ENCODE measurements at places on chromosomes 2 and 18. TPM values are rescaled to one million over a fixed set of nuclear protein-coding genes. Genes with fewer than 3 reads are reported as not detected.

The SPP2 gene
- not detected for total RNA-seq

The GDF7 gene
- not detected for total RNA-seq

The EGR4 gene
- total RNA-seq, result 0.08 TPM

The ATRAID gene
- total RNA-seq, result 111 TPM

The LHCGR gene
- not detected for total RNA-seq

The ANKRD62 gene
- total RNA-seq, result not detected

The RMDN2 gene
- 4.4 TPM for total RNA-seq

The LOXL3 gene
- total RNA-seq, result 1.0 TPM

The MROH2A gene
- not detected for total RNA-seq

The CRYGC gene
- not detected for total RNA-seq

The ALPP gene
- 7.3 TPM for total RNA-seq

DNA sequence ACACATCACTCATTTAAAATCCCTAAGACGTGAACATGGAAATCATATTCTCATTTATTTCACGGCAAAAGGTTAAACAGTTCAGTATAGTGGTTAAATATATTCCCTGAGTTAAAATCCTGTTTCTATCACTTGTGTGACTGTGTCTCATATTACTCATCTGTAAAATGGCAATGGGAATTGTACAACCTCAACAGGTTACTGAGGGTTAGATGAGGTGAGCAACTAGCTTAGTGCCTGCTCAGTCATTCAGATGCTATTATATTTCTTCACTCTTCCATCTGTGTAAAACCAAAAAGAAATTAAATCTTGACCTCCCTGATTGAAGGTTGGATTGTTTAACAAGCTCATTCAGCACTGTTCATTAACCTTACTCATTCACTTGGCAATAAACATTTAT lies 212.4 kb upstream of the STK17B start:
- H3K4me1 ChIP-seq, result no peaks in the 10 kb centered on the region
- no peaks in the 10 kb centered on the region for H3K27me3 ChIP-seq
- no peaks in the 10 kb centered on the region for H3K36me3 ChIP-seq
- DNase-seq, result no peak
- H3K4me3 ChIP-seq, result no peak overlapping the region

DNA sequence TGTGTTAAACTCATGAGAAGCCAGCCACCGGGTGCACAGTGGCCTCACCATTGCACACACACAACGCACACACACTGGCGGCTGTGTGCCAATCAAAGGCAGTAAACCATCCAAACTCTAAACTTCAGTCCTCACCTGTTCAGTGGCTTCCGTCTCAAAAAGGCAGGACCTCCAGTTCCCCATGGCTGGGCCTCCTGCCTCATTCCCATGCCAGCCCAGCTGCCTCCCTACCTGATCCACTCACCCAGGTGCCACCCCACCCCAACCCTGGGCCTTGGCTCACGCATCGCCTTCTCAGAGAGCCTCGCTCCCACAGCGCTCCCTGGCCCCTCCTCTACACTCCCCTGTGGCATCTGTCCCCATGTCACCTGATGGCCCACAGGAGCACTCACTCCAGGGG lies 190.9 kb downstream of the EIPR1 start:
- no peaks in the 10 kb centered on the region for H3K4me1 ChIP-seq
- H3K27me3 ChIP-seq, result no peaks in the 10 kb centered on the region
- no peak overlapping the region for H3K4me3 ChIP-seq

DNA sequence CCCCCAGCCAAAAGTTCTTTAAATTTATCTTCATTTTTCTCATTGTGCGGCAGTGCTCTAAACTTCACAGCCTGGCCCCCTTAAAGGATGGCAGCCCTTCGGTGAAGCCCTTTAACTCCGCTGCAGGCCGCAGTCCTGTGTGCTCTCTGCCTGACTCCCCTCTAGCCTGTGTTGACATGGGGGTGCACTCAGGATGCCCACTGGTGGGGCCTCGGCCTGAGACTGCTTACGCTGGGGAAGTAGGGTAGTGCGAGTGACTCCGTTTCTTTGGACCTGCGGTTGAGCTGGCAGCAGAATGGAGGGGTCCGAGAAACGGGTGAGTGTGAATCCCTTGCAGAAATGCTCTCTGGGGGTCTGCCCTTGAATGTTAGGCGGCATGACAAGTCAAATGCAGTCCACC lies 5.6 kb downstream of the RAB12 start:
- H3K27me3 ChIP-seq, result no peaks in the 10 kb centered on the region
- peaks cover under 1% of the 10 kb centered on the region for H3K36me3 ChIP-seq
- H3K4me3 ChIP-seq, result no peak overlapping the region
- no peak overlapping the region for H3K27ac ChIP-seq
- DNase-seq, result no peak

GRCh38 chr2:139652385-139652784 lies 872.2 kb upstream of the NXPH2 start:
- H3K27me3 ChIP-seq, result no peaks in the 10 kb centered on the region
- H3K4me1 ChIP-seq, result no peaks in the 10 kb centered on the region
- no peak overlapping the region for H3K27ac ChIP-seq
- DNase-seq, result no peak

DNA sequence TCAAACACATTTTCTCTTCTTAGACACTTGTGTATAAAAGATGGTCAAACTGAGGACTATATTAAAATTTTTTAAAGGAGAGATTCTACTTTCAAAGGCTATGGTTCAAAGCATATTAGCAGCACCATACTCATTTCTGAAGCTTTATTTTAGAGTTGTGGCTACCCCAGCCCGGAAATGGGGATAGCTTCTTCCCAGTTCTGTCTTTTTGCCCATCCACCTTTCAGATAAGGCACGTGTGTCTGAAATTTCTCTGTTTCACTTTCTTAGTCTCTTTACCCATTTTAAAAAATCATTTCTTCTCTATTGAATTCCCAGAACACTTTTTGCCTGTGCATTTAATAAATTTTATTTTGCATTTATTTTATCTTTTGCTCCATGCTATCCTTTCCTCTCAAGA lies 431.5 kb downstream of the RNF144A start:
- H3K4me3 ChIP-seq, result no peak overlapping the region
- H3K27ac ChIP-seq, result no peak overlapping the region
- DNase-seq, result no peak
- no peaks in the 10 kb centered on the region for H3K4me1 ChIP-seq
- H3K27me3 ChIP-seq, result no peaks in the 10 kb centered on the region

DNA sequence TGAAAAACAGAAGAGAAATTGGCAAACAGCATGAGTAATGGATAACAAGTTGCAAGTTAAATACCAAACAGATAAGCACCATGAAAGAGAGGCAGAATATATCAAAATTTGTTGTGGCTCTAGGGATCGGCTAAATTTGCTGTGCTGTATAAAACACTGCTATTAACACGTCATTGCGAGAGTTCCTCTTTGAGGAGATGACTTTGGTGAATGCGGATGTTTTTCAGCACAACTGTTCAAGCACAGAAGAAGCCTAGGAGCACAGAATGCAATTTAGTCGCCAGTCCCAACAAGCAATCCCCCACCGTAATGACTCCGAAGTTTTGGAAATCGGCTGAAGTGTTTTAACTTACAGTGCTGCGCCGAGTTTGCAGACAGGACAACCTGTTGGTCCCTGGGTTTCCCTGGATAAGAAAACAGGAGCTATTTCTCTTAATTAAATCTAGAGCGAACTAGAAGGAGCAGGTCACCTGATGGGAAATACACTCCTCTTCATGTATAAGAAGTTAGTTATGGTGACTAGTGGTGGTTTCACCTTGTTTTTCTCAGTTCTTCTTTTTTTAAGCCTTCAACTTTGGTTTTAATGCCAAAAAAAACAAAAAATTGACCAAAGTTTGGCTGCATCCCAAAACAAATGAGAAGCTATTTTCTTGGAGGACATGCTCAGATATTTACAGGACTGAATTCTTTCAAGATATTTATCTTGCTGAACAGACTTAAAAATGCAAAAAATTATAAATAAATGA lies 454.1 kb upstream of the SALL3 start:
- no peak overlapping the region for H3K4me3 ChIP-seq
- H3K27me3 ChIP-seq, result no peaks in the 10 kb centered on the region
- no peaks in the 10 kb centered on the region for H3K4me1 ChIP-seq
- DNase-seq, result no peak
- no peak overlapping the region for H3K27ac ChIP-seq

- H3K27ac ChIP-seq, result no peak overlapping the region
- H3K36me3 ChIP-seq, result no peaks in the 10 kb centered on the region
- no peak overlapping the region for H3K4me3 ChIP-seq
- no peak for DNase-seq
- no peaks in the 10 kb centered on the region for H3K4me1 ChIP-seq
Observed at GRCh38 chr2:24720310-24720709, 72.9 kb downstream of the PTRHD1 start.

DNA sequence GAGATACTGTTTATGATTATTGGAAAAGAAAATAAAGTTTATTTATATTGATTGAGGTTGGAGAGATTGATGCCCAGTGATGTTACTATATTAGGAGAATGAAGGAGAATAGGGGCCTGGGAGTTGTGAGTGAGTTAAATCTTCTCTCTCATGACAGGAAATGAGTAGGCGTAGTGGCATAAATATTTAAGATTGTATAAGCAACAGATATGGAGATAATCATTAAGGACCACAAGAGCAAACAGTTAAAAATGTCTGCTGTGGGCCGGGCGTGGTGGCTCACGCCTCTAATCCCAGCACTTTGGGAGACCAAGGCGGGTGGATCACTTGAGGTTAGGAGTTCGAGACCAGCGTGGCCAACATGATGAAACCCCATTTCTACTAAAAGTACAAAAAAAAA lies 62.7 kb downstream of the PTRHD1 start:
- no peak for DNase-seq
- no peak overlapping the region for H3K4me3 ChIP-seq
- no peaks in the 10 kb centered on the region for H3K27me3 ChIP-seq

DNA sequence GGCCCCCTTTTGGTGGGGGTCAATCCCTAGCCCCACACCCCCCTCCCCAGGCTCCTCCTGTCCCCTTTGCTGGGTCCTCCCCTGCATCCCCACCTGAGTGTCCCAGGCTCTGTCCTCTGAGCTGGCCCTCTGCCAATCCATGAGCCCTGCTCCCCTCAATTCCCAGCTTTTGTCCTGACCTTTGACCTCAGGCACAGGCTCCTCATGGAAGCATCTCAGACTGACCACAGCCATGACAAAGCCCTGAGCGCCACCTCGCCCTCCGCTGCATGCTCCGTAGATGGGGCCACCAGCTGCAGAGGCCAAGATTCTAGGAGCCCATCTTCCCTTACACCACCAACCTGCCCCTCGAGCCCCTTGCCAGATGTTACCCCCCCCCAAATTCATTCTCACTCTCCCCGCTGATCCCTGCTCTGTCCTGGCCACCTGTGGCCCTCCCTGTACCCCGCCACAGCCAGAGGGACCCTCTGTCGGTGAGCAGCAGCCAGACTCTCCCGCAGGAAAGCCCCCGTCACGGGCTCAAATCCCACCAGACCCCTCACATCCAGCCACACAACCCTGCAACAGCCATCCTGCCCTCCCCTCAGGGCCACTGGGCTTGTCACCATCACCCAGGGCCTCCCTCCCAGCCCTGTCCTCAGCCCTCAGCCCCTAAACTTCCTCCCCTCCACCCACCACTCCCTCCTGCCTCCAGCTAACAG lies 206.0 kb downstream of the MGAT5 start:
- no peak for DNase-seq
- H3K4me1 ChIP-seq, result no peaks in the 10 kb centered on the region
- no peak overlapping the region for H3K4me3 ChIP-seq
- H3K27ac ChIP-seq, result no peak overlapping the region

- H3K27ac ChIP-seq, result no peak overlapping the region
- no peaks in the 10 kb centered on the region for H3K4me1 ChIP-seq
- no peak overlapping the region for H3K4me3 ChIP-seq
- H3K27me3 ChIP-seq, result no peaks in the 10 kb centered on the region
- no peak for DNase-seq
- no peaks in the 10 kb centered on the region for H3K36me3 ChIP-seq
Observed at GRCh38 chr18:35130236-35130635, 89.0 kb downstream of the MAPRE2 start.

GRCh38 chr2:28098501-28099225 lies 208.1 kb downstream of the BABAM2 start:
- no peaks in the 10 kb centered on the region for H3K36me3 ChIP-seq
- H3K4me1 ChIP-seq, result no peaks in the 10 kb centered on the region
- H3K4me3 ChIP-seq, result no peak overlapping the region
- no peak overlapping the region for H3K27ac ChIP-seq
- no peaks in the 10 kb centered on the region for H3K27me3 ChIP-seq
- DNase-seq, result no peak

DNA sequence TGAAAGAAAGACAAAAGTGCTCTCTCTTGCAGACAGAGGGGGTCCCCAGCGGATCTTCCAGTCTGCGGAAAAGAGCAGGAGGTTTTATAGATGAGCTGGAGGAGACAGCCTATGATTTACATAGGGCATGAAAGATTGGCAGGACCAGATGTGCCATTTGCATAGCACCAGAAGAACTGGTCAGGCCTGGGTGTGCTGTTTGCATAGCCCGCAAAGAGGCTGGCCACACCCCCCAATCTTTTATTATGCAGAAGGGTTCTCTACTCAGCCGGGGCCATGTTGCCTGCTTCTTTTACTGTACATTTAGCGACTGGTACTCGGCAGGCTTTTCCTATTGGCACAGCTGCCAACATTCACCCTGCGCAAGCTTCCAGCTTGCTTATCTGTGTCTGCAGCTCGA lies 317.6 kb downstream of the GALR1 start:
- no peak overlapping the region for H3K27ac ChIP-seq
- no peaks in the 10 kb centered on the region for H3K4me1 ChIP-seq
- H3K27me3 ChIP-seq, result no peaks in the 10 kb centered on the region
- no peaks in the 10 kb centered on the region for H3K36me3 ChIP-seq
- no peak overlapping the region for H3K4me3 ChIP-seq

- H3K27ac ChIP-seq, result no peak overlapping the region
- peaks cover 4% of the 10 kb centered on the region for H3K27me3 ChIP-seq
- H3K4me1 ChIP-seq, result no peaks in the 10 kb centered on the region
- H3K36me3 ChIP-seq, result no peaks in the 10 kb centered on the region
Observed at GRCh38 chr2:29329899-29330298, 214.7 kb downstream of the CLIP4 start.

DNA sequence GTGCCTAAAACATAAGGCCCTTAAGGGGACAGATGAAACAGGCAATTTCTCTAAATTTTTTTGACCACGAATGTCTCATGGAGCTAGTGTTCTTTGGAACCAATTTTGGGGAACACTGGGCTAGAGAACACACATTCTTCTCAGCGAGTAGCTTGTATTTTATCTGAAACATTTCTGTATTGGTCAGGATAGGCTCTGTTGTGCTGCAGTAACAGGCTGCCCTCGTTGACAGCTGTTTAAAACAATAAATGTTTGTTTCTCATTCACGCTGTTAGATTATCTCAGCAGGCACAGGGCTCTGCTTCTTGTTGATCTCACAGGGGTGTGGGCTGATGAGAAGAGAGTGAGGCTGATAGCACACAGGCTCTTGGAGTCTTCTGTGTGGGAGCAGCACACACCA lies 105.3 kb downstream of the SH3RF3 start:
- no peaks in the 10 kb centered on the region for H3K4me1 ChIP-seq
- no peak overlapping the region for H3K4me3 ChIP-seq
- no peaks in the 10 kb centered on the region for H3K36me3 ChIP-seq
- no peak overlapping the region for H3K27ac ChIP-seq
